Calu3 (cell line): ENCODE measurements at places on chromosomes 5 and 9. TPM values are rescaled to one million over a fixed set of nuclear protein-coding genes. Genes with fewer than 3 reads are reported as not detected.

- DNase-seq: peak; percentile 28
Observed at GRCh38 chr9:72363908-72364678, 915 bp downstream of the ZFAND5 start.

GRCh38 chr5:56522960-56523359 lies 289.8 kb upstream of the ANKRD55 start:
- DNase-seq: no peak

DNA sequence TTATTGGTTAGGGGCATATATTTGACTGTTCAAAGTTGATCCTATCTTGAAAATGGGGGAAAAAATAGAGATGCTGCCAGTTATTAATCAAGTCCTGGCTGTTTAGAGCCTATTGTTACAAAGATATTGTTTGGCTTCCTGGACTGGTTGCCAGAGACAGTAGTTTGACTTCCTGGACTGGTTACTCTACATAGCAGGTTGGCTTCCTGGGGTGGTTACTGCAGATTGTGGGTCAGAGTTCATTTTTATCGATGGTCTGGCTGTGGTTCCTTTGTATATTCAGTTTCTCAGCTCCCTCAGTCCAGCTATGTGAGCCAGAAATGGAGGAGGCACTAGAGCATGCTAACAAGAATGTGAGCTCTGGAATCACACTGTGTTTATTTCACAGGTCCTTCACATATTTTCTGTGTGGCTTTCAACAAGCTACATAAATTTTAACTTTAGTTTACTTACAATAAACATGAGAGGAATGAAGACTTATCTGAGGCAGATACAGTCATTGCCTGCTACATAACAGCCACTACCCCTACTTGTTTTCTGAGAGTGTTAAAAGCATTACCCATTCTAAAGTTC lies 137.6 kb downstream of the TRPM3 start:
- DNase-seq: no peak

DNA sequence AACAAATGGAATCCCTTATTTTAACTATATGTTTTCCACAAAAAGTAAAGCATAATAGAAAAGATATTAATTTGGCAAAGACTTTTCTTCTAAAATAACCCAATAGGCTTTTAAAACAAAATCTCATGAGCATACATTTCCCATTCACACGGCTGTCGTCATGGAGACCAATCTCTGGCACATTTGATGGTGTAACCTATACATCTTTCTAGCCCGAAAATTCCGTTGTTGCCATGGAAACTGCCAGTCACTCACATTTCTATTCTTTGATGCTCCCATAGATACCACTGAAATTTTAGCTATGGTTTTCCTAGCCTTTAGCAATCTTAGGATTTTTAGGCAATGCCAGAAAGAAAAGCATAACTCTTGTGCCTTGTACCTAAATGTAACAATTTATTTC lies 262.9 kb upstream of the TRPM3 start:
- DNase-seq: no peak

GRCh38 chr9:91643481-91644077 lies 219.9 kb upstream of the NFIL3 start:
- no peak for DNase-seq

DNA sequence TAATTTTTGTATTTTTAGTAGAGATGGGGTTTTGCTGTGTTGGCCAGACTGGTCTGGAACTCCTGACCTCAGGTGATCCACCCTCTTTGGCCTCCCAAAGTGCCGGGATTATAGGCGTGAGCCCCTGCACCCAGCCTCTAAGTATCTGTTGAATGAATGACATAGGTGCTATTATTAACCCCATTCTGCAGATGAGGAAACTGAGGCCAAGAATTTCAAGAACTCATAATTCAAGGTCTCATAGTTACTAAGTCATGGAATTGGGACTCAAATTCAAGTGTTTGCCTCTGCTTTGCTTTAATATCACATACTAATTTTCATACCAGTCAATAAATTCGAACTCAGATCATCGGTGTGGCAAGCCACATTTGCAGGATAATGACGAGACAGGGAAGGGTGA lies 1.9 kb downstream of the KIF20A start:
- no peak for DNase-seq

- no peak for DNase-seq
Observed at GRCh38 chr9:130606887-130607600, 27.7 kb downstream of the FUBP3 start.

DNA sequence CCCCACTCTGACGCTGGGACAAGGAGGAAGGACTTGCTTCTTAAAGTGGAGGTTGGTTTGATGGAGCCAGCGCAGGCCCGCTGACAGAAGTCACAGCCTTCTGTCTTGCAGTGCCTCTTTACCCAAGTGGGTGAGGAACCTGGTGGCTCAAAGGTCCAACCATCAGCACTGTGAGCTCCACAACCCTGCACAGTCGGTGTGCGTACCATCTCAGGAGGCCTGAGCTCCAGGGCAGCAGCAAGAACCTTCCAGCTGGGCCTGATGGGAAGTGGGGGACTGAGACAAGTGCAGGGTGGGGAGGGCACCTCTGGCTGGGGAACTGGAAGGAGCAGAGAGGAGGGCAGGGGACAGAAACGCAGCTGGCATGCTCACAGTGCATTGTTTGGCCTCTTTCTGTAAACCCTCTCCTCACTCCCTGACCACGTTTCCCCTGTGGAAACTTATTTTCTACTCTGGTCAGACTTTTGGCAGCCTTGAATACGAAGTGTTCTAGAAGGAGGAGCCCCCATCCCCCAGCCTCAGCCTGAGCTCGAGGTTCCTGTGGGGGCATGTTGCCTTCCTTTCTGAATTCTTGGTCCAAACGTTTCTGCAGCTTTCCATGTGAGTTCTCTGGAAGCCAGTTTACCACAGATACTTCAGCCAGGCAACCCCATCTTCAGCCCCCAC lies 178.5 kb upstream of the PITX1 start:
- DNase-seq: no peak

DNA sequence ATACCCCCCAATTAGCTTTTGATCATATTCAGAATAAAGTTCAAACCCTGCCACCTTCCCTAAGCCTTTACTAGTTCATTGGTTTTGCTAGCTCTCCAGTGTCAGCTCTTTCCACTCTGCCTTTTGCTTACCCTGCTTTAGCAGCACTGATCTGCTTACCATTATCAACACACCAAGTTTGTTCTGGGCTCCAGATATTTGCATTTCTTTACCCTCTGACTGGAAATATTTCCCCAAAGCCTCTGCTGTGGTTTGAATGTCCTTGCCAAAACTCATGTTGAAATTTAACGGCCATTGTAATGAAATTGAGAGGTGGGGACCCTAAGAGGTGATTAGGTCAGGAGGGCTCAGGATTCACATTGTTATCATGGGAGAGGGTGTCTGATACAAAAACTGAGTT lies 99.5 kb downstream of the GCNT1 start:
- DNase-seq: no peak

DNA sequence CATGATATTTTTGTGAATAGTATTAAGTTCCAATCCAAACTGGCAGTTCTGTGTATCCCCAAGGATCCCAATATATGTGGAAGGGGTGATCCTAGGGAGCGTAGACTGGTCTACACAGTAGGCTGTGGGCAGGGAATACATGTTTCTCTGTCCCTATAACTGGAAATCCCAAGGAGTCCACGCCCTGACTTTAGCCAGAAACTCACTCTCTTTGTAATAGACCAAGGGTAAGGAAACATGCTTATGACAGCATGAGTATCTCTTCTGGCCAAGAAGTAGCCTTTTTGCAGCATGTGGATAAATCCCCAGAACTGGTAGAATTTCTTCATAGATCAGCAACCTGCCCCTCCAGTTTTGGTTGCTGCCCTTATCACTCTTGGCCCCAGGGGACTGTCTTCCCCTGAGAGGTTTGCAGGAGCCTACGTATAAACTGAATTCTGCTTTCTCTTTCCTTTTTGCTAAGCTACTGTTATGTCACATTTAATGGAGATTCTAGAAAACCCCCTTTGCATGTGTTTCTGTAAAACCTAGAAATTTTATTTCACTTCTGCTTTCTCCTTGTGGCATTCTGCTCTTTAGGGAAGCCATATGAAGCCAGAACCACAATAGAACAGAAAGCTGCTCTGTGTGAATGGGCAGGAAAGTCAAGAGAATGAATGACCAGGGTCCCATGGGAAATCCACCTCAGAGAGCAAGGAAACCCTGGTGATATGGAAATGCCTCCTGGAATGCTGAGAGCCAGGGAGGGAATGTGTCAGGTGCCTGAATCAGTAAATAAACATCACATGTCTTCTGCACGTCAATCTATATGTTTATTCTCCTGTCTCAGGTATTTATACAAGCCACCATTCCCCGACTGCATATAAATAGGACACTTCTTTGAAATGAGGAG lies 3.5 kb downstream of the IFNA2 start:
- DNase-seq: no peak

DNA sequence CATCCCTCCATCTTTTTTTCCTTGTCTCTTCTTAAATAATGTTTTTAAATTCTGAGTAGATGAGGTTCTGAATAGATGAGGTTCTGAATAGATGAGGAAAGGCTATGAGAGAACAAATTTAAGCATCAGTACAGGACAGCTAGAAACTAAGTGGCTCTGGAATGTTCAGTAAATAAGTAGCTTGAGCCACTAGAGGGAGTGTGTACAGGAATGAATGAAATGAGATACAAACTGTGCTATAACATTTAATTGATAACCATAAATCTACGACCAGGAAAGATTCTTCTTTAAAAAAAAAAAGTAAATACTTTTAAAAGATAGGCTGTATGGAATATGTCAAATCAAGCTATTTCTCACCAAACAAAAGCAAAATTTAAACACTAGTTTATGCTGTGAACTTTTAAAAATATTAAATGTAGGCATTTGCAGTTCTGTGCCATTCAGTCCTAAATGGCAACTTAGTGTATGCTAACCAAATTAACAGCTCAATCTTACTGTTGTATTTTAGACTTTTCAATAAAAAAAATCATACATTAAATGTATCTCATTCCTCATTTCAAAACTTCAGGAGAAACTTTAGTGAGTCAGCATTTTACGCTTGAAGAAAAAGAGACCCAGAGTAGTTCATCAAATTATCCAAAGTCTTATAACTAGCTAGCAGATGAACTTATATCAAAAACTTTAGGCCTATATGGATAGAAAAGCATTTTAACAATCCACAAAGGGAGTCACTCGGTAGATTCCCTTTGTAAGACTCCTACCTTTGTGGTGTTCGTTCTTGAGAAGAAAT lies 70.4 kb upstream of the SNX2 start:
- DNase-seq: no peak

- no peak for DNase-seq
Observed at GRCh38 chr5:96975656-96976055, 39.8 kb downstream of the LNPEP start.

- DNase-seq: no peak
Observed at GRCh38 chr5:95244479-95244878, 40.4 kb downstream of the MCTP1 start.

DNA sequence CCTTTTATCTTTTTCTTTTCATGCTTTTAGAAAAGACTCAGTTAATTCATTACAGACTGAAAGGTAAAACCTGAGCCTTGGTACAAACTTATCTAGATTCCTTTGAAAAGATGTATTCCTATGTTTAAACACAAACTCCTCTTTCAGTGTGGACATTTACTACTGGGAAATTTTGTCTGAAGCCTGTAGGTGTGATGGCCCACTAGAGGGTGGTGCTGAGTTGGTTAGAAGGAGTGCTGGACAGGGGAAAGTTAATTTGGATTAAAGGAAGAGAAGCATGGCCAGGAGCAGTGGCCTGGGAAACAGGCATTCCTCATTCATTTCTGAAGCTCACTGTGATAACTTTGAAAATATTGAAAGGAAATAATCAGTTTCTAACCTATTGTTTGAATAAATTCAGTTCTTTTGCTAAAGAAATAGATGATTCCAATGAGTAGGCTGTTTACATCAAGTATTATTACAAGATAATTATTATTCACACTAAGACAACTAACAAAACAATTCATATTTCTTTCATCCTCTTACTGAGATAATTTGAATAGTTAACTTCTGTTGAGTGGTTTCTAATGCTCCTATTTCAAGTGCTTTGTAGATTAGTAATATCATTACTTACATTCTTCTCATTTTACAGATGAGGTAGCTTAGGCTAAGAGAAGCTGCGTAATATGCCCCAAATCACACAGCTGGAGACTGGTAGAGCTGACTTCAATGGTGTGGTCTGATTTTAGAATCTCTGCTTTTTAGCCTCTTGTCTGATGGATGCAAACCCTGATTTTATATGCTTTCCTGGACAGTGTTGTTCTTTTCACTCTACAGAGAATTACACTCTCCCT lies 150.9 kb downstream of the ADGRV1 start:
- peak; percentile 71 for DNase-seq

GRCh38 chr9:118177241-118177640 lies 473.0 kb downstream of the TLR4 start:
- no peak for DNase-seq

- no peak for DNase-seq
Observed at GRCh38 chr5:111932199-111932598, 175.2 kb upstream of the NREP start.

- DNase-seq: no peak
Observed at GRCh38 chr9:125637241-125637640, 69.8 kb downstream of the MAPKAP1 start.

DNA sequence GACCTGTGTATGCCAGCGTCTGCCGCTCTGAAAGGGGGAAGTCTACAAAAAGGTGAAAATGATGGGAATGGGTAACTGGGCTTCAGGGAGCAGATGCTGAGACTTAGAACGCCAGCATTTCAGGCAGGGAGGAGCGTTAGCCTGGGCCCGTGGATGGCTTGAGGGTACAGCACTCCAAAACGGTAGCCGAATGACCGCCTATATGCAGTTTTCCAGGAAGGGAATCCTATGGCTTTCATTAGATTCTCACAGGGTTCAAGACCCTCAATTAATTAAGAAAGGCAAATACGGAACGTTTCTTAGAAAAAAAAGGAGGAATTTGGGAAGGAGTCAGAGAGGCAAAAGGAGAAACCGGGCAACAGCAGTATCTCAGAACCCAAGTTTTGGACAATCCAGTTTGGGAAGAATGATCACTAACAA lies 639 bp downstream of the AMACR start:
- DNase-seq: peak; percentile 7

The ZBTB43 gene
- 11.9 and 13.6 TPM in 2 replicates for total RNA-seq

The TRIM36 gene
- total RNA-seq: 4.4 and 5.4 TPM in 2 replicates

The DNLZ gene
- 22.5 and 26.4 TPM in 2 replicates for total RNA-seq

The OR13C2 gene
- not detected in 2 replicates for total RNA-seq

The TOMM5 gene
- 49.3 and 55.8 TPM in 2 replicates for total RNA-seq

The TMEM171 gene
- 18.4 and 20.8 TPM in 2 replicates for total RNA-seq

The IL5 gene
- not detected in 2 replicates for total RNA-seq

The SPOCK1 gene
- total RNA-seq: 3.2 and 3.3 TPM in 2 replicates

The TUT7 gene
- 16.2 and 21.4 TPM in 2 replicates for total RNA-seq

The DCAF10 gene
- 5.7 and 6.2 TPM in 2 replicates for total RNA-seq

The TMC1 gene
- total RNA-seq: not detected in 2 replicates

The PCDHB7 gene
- total RNA-seq: 0.26 and 0.37 TPM in 2 replicates

The PCSK1 gene
- not detected in 2 replicates for total RNA-seq

The SIMC1 gene
- 24.9 and 31.8 TPM in 2 replicates for total RNA-seq
